ENCODE measurements at places on chromosomes 4 and X. TPM values are rescaled to one million over a fixed set of nuclear protein-coding genes. Genes with fewer than 3 reads are reported as not detected.

- DNase-seq: no peak
Measured at GRCh38 chr4:70667740-70668535, 1.6 kb upstream of the JCHAIN start.

DNA sequence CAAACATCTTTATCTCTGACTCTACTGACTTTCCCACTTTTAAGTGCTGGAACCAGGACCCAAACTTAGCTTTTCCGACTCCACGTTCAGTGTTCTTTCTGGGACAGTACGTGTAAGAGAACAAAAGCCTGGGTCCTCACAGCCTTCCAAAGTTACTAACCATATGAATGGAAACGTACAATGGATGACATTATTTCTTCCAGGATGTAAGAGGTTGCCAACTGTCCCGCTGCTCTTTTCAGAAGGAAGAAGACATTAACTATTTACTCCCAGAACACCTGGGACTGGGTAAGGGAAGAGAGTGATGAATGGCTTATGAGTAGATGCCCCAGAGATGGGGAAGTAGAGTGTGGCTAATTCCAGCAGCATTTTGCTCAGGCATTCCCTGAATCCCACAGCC is 114.7 kb downstream of the TRAPPC11 start:
- no peak for DNase-seq

- no peak for DNase-seq
Measured at GRCh38 chr4:84574069-84574720, 8.7 kb upstream of the CDS1 start.

DNA sequence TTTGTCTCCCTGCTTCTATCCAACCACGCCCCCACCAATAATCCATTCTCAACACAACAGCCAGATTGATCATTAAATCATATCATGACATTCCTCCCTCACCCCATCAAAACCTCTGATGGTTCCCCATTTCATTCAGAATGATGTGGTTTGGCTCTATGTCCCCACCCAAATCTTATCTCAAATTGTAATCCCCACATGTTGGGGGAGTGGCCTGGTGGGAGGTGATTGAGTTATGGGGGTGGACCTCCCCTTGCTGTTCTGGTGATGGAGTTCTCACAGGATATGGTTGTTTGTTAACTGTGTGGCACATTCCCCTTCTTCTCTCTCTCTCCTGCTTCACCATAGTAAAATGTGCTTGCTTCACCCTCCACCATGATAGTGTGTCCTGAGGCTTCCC is 23.3 kb downstream of the TRMT2B start:
- no peak for DNase-seq

- no peak for DNase-seq
Measured at GRCh38 chr4:70706516-70706915, 15.2 kb upstream of the RUFY3 start.

- DNase-seq: no peak
Measured at GRCh38 chr4:165364452-165365080, 14.2 kb upstream of the CPE start.

DNA sequence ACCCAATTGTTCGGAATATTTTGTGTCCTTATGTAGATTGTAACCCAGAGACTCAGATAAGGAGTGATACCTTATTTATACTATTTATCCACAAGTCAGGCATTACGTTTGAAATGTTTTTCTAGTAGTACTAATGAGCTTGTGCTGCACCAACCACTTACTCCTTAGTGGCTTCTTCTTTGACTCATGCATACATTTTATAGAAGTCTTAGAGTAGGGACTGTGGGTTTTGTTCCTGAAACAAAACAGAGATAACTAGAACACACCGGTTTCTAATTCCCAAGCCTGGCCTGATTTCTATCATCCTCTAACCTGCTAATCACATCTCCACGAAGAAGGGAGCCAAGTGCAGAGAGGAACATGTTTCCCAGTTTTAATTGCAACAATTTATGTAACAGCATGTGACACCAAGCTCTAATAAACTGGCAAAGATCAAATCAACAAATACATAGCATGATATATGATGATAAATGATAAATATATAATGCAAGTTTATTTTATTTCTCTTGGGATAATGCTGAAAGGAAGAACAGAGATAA is 32.3 kb downstream of the MGARP start:
- no peak for DNase-seq

GRCh38 chrX:153702336-153703035 is 14.8 kb downstream of the SLC6A8 start:
- no peak for DNase-seq

GRCh38 chrX:43666311-43666912 is 10.3 kb downstream of the MAOA start:
- no peak for DNase-seq

The ADGRG4 gene
- total RNA-seq: not detected

The USP51 gene
- total RNA-seq: 5.1 TPM

The MND1 gene
- 7.7 TPM for total RNA-seq

The SPINK2 gene
- not detected for total RNA-seq

Data from mesothelial cell of epicardium (in vitro differentiated cells).